ENCODE measurements at places on chromosomes 4 and X.
A peak's percentile ranks its signal among the peaks of the same experiment; 100 is the strongest.

- peak; percentile 51 for DNase-seq
These were observed at the start of gene MGARP for GRCh38 chr4:139279760-139280620. TSS of gene MGARP (minus strand) at chr4:139280225. CDS start at chr4:139280158, 67 bp downstream.

DNA sequence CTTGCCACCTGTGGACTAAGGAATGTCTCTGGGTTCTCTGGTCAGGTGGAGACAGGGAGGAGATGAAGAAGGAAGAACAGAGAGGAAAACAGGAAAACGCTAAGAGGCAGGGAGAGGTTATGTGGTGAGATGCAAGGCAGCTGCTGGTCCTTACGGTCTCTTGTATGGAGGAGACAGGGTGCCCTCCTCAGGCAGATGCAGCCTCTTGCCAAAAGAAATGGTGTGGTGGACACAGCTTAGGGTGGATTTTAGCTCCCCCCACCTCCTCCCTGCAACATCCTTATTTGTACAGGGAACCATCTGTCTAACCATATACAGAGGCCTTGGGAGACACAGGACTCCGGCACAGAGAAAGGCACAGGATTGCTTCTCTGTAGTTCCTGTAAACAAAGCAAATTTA, 9.7 kb downstream of the OCIAD2 start:
- DNase-seq: no peak

DNA sequence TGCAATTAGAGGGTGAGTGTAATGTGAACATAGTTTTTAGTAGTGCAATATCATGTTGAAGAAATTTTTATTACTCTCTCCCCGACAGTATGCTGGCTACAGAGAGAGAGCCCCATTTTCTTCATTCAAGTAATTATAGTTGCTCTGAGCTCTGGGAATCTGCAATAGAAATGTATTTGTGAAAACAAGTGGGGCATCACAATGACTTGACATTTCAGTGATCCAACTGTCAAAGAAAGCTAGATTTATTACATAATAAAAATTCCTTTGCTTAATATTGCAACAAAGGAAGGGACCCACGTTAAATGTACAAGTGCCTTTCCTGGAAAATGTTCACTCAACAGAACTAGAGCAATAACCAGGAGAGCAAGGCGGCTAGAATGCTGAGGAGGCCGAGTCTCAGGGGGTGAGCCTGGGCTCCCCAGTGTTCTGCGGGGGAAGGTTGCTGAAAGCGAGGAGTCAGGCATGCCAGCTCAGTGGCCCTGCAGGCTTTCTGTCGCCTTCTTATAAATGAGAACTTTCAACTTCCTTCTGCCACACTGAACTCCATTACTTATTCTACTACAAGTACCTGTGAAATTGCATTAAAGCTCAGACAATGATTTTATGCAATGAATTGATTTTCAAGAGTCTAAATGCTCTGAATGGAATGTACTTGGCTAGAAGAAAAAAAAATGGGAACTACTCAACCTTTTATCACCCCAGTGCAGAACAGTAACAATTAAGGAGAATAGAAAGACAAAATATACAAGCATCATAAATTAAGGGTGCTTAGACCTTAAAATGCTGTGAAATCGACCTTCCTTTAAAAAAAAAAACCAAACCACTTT, 476.4 kb downstream of the AFF2 start:
- DNase-seq: no peak

- peak; percentile 79 for DNase-seq
These were observed 456.0 kb upstream of the FAM241A start for GRCh38 chr4:111689214-111689613.

- DNase-seq: peak; percentile 1
These were observed 125.1 kb upstream of the FUNDC1 start for GRCh38 chrX:44667771-44668170.

DNA sequence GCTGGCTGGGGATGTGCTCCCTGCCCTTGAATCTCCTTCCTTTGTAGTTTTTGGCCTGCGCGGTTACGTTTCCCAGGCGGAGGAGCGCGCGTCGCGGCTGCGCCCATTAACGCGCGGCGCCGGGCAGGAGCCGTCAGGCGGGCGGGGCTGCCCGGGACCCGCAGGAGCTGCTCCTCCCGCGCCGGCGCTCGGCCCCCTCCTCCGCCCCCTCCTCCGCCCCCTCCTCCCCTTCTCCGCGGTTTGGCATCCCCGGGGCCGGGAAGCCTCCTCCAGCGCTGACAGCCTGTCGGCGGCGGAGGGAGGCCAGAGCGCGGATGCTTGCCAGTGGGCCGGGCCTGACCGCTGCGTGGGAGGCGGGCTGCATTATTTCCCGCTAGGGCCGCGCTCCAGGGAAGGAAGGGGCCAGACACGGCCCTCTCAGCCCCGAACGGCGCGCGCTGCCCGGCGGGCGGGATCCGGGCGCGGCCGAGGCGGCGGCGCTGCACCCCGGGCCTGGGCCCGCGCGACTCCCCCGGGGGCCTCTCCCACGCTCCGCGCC, at the start of gene DCLK2:
DCLK2 (plus strand) TSS at position 405 of the 538 bp plus-strand sequence. CDS start 583 bp downstream, outside the sequence.
- DNase-seq: peak; percentile 86

GRCh38 chr4:4989083-4989622, 30.1 kb downstream of the CYTL1 start:
- DNase-seq: no peak

DNA sequence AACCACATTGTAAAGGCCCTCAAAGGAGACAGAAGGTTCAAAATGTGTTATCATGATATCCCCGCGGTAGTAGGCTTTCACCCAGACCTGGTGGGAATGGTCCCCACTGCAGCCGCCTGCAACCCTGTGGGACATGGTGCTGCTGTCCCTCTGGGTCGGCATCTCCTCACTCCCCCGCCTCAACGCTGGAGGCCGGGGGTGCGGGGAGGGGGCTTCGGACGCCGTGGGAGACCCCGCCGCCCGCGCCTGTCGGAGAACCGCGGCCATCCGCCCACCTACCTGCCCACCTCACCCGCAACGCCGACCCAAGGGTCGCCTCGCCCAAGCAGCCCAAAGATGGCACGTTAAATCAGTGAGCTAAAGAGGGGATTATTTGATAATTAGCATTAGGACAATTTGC, 11.2 kb upstream of the ARMCX1 start:
- DNase-seq: no peak

DNA sequence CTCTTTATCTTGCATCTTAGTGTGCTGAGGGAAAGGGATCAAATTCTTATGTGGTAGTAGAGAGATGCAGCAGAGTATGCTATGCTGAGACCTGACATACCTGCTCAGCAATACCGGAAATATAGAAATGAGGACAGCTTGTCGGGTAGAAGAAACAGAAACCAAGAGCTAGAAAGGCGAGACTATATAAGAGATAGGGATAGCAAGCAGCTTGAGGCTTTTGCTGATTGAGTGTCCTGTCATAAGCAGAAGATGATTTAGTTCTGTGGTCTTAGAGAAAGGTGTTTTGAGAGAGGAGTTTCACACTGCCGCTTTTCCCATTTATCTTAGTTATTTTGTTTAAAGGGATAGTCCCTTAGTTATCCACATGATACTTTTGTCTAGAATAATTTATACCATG, 31.7 kb downstream of the USP9X start:
- no peak for DNase-seq

DNA sequence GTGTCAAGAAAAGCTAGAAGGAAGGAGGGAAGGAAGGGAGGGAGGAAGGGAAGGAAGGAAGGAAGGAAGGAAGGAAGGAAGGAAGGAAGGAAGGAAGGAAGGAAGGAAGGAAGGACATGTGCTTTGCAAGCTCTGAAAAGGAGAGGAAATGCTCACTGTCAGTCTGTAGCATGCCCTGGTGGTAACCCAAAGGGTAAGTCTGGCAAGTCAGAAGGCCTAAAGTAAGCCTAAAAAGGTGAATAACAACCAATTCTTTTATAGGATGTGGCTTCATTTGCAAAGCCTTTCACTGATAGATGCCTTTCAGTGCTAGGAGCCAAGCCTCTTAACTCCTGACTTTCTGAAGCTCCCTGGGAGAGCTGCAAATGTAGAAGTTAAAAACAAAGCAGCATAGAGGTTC, 542.6 kb downstream of the CFAP47 start:
- no peak for DNase-seq

GRCh38 chr4:123980736-123981300, 584.2 kb downstream of the SPRY1 start:
- no peak for DNase-seq

DNA sequence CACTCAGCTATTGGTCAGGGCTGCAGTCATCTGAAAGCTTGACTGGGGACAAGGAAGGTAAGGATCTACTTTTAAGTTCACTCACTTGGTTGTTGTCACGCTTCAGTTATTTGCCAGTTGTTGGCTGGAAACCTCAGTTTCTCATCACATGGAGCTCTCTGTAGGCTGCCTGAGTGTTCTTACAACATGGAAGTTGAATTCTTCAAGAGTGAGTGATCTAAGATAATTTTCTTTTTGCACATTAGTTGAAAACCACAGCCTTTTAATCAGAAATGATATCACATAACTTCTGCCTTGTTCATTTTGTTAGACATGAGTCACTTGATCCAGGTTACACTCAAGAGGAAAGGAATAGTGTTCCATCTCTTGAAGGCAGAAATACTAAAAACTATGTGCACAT, 552.7 kb downstream of the RAPGEF2 start:
- peak; percentile 46 for DNase-seq

DNA sequence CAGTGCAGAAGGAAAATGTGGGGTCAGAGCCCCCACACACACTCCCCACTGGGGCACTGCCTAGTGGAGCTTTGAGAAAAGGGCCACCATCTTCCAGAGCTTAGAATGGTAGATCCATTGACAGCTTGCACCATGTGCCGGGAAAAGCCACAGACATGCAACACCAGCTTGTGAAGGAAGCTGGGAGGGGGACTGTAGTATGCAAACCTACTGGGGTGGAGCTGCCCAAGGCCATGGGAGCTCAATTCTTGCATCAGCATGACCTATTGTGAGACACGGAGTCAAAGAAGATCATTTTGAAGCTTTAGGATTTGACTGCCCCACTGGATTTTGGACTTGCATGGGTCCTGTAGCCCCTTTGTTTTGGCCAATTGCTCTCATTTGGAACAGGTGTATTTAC, 142.8 kb upstream of the ARHGEF9 start:
- no peak for DNase-seq

- DNase-seq: peak; percentile 68
These were observed 2.1 kb upstream of the RHOH start for GRCh38 chr4:40194602-40195161.
